ENCODE measurements at places on chromosomes 16 and 17.

- DNase-seq: peak; percentile 90
These were observed 24.6 kb upstream of the LRRC75A start for GRCh38 chr17:16516594-16517051.

- no peak for DNase-seq
These were observed 35.6 kb downstream of the WDR59 start for GRCh38 chr16:74949309-74949708.

- DNase-seq: no peak
These were observed 5.7 kb upstream of the EXOSC6 start for GRCh38 chr16:70257391-70257790.

DNA sequence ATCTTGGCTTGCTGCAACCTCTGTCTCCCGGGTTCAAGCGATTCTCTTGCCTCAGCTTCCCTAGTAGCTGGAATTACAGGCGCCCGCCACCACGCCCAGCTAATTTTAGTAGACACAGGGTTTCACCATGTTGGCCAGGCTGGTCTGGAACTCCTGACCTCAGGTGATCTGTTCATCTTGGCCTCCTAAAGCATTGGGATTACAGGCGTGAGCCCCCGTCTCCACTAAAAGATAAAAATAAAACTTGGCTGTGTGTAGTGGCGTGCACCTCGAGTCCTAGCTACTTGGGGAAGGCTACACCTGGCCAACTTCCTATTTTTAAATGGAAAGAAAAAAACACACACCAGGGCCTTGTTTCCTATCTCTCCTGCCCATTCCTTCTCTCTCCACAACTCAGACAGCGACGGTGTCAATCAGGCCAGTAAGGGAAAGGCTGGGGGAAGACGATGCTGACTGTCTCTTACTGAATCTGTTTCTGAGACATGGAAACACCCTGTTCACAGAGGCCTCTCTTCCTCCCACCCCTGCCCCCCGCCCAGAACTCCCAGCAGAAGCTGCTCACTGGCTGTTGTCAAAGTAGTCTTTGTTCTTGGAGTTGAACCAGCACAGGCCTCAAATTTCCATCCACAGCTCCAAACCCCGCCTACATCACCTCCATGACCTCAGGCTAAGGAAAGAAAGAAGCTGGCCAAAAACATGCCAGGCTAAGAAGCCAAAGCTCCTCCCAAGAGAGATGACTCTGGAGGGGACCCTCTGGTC is 96.6 kb downstream of the NXN start:
- no peak for DNase-seq

- DNase-seq: peak; percentile 9
These were observed 577.9 kb downstream of the HS3ST4 start for GRCh38 chr16:26269673-26270072.

All from NB4 (cell line).